ENCODE measurements at places on chromosomes 7 and 10.

DNA sequence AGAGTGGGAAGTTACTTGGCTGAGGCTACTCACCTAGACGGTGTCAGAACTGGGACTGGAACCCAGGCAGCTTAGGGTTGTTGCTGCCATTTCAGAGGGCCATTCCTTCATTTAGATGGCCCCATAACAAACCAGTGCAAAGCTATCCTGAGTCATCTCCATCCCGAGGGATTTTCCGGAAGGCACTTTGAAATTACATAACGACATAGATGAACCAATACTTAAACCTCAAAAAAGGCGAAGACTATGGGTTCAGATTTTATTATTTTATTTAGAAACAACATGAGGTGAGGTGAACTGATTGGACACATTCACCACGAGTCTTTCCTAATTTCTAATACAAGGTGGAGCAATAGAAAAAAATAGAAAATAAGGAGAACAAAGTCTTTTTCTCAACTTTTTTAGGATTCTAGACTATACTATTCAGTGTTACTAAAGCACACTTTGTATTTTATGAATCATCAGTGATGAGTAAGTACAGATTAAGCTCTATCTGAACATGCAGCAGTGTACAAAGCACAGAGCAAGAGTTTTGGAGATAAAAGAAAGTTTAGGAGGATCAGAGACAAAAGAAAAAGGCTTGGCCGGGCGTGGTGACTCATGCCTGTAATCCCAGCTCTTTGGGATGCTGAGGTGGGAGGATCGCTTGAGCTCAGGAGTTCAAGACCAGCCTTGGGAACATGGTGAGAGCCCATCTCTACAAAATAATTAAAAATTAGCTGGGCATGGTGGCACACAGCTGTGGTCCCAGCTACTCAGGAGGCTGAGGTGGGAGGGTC lies 79.5 kb upstream of the SVIL start:
- no peak for DNase-seq

- no peak for DNase-seq
Observed at GRCh38 chr10:58385784-58386112, 538 bp downstream of the TFAM start.

GRCh38 chr7:47648275-47648925 lies 66.5 kb upstream of the TNS3 start:
- DNase-seq, result no peak

- no peak for DNase-seq
Observed at GRCh38 chr10:54559498-54559897, 241.5 kb downstream of the PCDH15 start.

DNA sequence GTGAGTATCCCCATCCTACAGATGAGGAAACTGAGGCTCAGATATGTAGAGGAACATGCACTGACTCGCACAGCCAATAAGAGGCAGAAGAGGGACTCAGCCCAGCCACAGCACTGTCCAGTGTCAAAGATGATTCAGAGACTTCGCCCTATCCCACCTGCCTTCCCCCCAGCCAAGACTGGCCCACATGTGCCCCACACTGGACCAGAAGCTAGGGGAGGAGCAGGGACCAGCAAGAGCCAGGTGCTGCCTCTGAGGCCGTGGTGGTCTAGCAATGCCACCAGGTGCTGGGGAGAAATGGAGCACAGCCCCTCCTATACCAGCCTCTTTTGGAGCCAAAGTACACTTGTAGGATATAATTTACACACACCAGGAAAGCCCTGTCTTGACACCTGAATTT lies 22.3 kb downstream of the GRID1 start:
- no peak for DNase-seq

DNA sequence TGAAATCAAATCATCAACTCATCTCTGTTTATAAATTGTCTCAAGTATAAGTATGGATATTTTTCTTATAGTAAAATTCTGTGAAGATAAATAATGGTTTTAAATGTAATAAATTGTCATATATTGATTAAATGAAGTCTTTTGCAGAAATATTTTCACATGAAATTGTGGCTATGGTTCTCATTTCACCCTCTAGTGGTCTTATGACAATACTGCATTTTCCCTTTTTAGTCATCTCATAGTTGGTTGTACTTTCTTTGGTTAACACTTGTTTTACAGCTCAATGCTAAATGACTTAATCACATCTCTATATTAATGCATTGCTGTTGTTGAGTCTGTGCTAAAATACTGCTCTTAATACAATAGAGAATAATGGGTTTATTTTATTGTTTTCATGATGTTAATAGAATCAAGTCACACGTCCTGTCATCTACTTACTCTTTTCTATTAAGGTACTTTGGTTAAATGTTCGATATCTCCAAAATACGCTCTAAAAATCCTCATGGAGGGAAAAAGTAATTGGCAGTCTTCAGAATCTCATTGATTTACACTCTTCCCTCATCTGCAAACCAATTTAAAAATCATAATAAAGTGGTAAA lies 38.0 kb upstream of the CACNA2D1 start:
- DNase-seq, result no peak

DNA sequence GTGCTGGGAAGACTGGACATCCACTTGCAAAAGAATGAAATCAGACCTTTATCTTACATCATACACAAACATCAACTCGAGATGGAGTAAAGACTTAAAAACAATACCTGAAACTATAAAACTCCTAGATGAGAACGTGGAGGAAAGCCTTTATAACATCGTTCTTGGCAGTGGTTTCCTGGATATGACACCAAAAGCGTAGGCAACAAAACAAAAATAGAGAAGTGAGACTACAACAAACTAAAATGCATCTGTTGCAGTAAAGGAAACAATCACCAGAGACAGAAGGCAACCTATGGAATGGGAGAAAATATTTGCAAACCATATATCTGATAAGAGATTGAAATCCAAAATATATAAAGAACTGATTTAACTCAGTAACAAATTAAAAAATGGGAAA lies 33.3 kb downstream of the CC2D2B start:
- DNase-seq, result no peak

DNA sequence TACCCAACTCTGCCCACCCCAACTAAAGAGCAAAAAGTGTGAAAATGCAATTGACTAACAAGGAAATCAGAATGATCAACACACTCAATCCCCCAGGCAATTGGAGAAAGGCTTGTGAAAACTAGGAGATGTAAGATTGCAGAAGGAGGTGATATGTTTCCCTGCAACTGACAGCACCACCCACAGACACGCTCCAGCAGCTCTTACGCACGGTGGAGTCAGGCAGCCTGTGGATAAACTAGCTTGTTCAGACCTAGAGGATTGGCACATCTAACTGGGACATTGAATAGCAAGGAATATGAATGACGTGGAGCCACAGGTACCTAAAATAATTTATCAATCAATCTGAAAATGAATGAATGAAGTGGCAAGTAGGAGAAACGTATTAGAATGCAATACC lies 125.7 kb upstream of the MYO3A start:
- DNase-seq, result no peak

- DNase-seq, result no peak
Observed at GRCh38 chr10:100501423-100501822, 18.2 kb downstream of the SEC31B start.

DNA sequence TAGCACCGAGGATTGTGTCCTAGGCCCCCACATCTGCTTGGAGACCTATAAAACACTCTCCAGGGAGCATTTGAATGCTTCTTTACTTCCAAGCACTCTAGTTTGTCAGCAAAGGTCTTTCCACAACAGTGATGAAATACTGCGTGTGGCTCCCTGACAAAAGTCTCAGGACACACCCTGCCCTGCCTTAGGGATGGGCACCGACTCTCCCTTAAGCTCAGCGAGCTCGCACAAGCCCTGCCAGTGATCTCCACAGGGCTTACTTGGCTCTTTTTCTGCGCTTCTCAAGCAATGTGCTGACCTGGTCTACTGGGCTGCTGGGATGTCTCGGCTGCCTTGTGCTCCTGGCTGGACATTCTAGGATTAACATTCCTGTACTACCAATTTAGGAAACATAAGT lies 84.3 kb upstream of the MPP7 start:
- no peak for DNase-seq

GRCh38 chr10:129740532-129741279 lies 223.4 kb downstream of the EBF3 start:
- DNase-seq, result no peak

GRCh38 chr10:77531441-77532001 lies 106.1 kb downstream of the KCNMA1 start:
- DNase-seq, result no peak

- DNase-seq, result no peak
Observed at GRCh38 chr10:110723224-110723891, 79.2 kb downstream of the RBM20 start.

DNA sequence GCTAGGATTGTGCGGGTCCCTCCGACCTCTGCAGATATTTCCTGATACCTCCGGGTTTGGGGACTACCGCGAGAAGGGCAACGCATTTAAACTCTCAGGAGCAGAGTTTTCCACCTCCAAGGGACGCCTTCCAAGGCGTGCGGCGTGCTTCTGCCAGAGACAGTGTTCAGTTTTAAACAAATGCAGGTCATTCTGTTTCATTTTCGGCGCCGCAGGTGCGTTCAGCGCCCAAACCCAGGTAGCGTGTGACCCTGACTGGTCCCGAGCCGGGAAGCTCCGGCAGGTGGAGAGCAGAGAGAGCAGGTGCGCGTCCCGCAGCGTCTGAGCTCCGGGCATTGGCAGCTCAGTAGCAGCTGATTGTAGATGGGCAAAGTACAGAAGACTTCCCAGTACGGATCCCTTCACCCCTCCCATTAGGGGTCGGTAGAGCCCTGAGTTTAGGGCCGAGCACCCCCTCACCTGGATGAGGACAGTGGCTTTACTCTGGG lies 1.4 kb upstream of the CYP26A1 start:
- no peak for DNase-seq

GRCh38 chr7:96100737-96101136 lies 221.2 kb downstream of the SLC25A13 start:
- no peak for DNase-seq

GRCh38 chr7:22561895-22562593 lies 62.1 kb upstream of the STEAP1B start:
- DNase-seq, result no peak

DNA sequence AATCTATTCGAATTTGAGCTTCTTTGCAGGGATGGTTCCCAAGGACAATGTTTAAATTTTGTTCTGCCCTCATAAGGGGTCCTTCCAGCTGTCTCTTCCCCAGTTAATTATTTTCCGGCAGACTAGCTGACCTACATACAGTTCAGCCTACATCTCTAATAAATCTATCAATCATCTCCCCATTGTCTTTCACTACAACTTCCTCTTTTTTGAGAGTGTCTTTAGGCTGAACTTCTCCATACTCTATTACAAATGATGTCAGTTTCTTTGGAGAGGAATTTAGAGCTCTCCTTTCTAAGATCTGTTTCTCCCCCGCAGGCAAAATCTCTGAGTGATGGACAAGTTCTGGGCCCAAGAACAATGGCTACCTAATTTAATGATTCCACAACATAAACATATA lies 122.2 kb downstream of the PCLO start:
- no peak for DNase-seq
